Immature natural killer cell (primary cell): ENCODE measurements at places on chromosomes 7 and 10. TPM values are rescaled to one million over a fixed set of nuclear protein-coding genes. Genes with fewer than 3 reads are reported as not detected.

RBP4 gene
- not detected for polyA plus RNA-seq

RGR gene
- not detected for polyA plus RNA-seq

GRCh38 chr7:27173511-27173955 is 587 bp downstream of the HOXA10 start:
- peak overlapping the region; percentile 74 for H3K4me3 ChIP-seq
- H3K27ac ChIP-seq = no peak overlapping the region
- H3K4me1 ChIP-seq = peaks cover 25% of the 10 kb centered on the region
- peak; percentile 72 for DNase-seq
- H3K27me3 ChIP-seq = peaks cover 30% of the 10 kb centered on the region

DNA sequence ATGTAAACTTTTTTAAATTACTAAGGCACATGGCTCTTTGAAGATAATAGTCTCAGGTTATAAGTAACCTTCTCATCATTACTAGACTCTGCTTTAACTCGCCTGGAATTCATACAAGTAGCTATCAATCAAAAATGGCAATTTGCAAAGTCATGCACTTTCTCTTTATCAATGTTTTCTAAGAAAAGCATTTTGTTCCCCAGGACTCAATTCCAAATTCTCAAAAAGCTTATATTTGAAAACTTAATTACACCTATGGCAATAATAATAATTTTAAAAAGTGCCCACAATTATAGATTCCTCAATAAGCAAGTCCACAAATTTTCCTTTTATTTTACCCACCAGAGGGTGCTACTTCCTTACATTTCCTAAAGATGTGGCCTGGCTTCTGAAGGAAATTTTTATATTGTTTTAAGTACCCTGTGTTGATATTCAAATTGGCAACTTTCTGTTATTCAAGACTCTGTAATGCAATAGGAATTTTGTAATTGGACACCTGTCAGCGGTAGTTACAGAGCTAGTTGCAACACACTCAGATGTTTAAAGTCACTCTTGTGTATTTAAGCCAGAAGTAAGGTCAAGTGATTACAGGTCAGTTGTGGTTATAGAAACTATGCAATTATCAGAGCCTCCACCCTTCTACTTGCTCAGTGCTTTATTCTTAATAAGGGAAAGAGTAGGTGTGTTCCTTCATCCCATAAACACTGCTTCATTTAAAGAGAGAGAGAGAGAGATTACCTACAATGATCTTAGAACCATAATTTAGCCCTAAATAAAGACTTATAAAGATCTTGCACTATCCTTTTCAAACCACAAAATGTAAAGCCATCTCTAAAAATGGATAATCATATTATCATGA is 47.1 kb upstream of the HYAL4 start:
- H3K27me3 ChIP-seq = no peaks in the 10 kb centered on the region
- no peak for DNase-seq
- H3K27ac ChIP-seq = no peak overlapping the region
- H3K36me3 ChIP-seq = no peaks in the 10 kb centered on the region
- no peaks in the 10 kb centered on the region for H3K4me1 ChIP-seq

DNA sequence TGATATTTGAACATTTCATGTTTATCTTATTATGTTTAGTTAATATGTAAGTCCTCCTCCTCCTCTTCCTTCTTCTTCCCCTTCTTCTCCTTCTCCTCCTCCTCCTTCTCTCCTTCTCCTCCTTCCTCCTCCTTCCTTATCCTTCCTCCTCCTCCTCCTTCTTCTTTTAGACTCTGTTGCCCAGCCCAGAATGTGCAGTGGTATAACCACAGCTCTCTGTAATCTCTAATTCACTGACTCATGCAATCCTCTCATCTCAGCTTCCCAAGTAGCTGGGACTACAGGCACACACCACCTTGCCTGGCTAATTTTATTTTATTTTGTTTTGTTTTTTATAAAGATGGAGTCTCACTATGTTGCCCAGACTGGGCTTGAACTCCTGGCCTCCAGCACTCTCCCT is 83.4 kb upstream of the ODAD2 start:
- H3K27me3 ChIP-seq = no peaks in the 10 kb centered on the region
- no peak for DNase-seq
- no peak overlapping the region for H3K4me3 ChIP-seq
- peaks cover 42% of the 10 kb centered on the region for H3K36me3 ChIP-seq
- H3K4me1 ChIP-seq = no peaks in the 10 kb centered on the region
